Heart right ventricle (tissue), 16 donors: ENCODE measurements at places on chromosomes 12 and 14. TPM values are rescaled to one million over a fixed set of nuclear protein-coding genes. Genes with fewer than 3 reads are reported as not detected.

DNA sequence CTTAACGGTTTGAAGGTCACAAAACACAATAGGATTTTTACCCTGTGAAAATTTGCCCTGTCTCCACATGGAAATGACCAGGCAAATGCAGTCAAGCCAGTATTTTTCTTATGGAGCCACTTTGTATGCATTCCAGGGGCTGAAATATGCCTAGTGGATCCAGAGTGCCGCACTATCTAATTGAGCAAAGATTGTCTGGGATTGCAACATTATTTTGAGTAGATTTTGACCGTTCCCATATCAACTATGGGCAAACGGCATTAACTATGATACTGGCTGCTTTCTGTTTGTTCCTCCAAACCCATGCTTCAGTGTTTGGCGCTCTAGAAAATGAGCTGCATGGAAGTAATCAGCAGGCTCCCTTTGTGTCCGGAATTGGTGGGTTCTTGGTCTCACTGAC lies 223.0 kb downstream of the BTG1 start:
- no peak for DNase-seq

- DNase-seq: no peak
Observed at GRCh38 chr14:56587701-56588100, 8.1 kb downstream of the TMEM260 start.

The SLCO1A2 gene
- polyA plus RNA-seq: not detected

DNA sequence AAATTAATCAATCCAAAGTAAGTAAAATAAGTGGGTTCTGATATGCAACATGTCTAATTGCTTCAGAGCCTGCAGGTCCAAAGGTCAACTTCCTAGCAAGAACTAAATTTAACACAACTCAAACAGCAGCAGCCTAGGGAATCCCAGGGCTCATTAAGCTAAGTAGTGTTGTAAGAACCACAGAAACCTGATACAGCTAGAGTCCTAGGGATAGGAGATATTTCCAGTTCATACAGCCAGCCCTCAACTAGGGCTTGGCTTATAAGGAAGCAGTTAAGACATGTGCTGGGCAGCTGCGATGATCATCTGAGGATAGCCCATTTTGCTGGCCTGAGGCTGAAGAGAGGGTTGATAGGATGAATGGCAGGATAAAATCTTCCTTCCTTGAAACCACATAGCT lies at the start of gene OR4Q3:
Gene OR4Q3 (plus strand): TSS at position 316 of the 400 bp plus-strand sequence.
- no peak for DNase-seq

The TSPAN19 gene
- 0.80 TPM for polyA plus RNA-seq

DNA sequence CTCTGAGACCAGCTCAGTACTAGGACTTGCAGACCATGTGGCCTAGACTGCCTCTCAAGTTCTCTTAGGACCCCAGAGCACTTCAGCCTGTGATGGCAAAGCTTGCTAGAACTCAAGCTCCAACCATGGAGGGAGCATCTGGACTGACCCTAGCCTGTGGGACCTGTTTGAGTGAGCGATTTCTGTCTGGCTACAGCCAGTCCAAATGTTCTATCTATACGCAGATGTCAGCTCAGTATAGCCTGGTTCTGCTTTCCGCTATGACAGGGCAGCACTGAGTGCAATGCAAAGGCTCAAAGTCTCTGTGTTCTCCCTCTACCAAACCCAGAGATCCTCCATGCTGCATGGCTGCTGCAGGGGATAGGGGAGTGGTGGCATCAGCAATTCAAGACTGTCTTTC lies 20.7 kb upstream of the PPM1H start:
- DNase-seq: no peak

DNA sequence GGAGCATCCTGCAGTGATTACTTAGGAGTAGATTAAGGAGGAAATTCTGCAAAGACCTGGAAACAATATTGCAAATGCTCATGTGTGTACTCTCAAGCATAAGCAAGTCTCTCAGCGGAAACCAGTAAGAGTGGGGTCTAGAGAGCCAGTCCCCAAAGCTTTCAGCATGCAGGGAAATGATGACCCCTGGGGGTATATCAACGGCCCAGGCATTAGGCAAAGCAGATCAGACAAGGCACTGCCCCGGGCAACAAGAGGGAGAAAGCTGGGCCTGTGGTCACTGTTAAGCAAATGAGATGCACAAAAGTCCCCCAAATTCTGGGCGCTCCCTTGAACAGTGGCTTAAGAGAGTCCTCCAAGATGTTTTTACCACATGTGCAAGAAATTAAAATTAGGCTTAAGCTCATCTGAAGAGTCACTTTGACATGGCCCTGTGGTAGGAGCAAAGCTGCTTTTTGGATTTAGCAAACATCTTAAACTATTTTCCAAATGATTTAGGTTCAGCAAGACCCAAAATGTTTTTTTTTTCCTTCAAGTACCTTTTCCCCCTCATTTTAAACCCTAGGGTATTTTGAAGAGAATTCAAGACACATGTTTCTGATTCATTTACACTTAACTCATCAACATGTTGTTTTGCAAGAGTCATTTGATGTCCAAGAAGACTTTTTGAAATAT lies 457.1 kb upstream of the TBX3 start:
- no peak for DNase-seq

DNA sequence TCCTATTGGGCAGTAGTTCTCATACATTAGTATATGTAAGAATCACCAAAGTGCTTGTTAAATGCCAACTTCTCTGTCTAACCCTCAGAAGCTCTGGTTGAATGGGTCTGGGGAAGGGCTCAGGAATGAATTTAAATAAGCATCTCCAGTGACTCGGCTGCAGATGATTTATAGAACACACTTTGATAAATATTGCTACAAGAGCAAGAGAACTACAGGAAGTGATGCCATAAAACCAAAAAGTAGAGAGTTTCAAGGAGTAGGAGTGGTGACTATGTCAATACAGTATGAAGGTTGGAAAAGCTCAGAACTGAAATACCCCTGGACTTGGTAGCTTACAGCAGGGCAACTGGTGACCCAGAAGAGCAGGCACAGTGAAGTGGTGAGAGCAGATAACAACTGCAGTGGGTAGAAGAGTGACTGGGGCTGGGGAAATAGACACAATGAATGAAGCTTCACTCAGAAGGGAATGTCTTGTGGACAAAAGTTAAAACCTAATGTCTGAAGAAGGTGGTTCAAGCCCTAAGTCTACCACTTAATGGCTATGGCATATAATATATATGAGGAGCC lies 8.0 kb upstream of the PLEKHA5 start:
- DNase-seq: no peak

The LYZ gene
- 11.7 TPM for polyA plus RNA-seq

DNA sequence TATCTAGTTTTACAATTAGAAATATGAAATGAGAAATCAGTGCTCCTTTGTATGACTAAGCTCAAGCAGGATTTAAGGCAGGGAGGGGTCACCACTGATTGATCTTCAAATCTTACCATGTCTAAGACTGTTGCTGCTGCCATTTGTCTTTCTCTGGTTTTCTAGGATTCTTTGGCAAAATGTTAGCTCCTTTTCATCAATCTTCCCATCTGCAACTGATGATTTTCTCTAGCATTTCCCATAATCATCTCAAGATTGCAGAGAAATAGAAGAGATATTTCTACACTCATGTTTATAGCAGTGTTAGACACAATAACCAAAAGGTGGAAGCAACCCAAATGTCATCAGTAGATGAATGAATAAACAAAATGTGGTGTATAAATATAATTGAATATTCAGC lies 175.0 kb downstream of the RAD51B start:
- no peak for DNase-seq

The PRIMA1 gene
- 16.3 TPM for polyA plus RNA-seq

The SERPINA1 gene
- 8.7 TPM for polyA plus RNA-seq

DNA sequence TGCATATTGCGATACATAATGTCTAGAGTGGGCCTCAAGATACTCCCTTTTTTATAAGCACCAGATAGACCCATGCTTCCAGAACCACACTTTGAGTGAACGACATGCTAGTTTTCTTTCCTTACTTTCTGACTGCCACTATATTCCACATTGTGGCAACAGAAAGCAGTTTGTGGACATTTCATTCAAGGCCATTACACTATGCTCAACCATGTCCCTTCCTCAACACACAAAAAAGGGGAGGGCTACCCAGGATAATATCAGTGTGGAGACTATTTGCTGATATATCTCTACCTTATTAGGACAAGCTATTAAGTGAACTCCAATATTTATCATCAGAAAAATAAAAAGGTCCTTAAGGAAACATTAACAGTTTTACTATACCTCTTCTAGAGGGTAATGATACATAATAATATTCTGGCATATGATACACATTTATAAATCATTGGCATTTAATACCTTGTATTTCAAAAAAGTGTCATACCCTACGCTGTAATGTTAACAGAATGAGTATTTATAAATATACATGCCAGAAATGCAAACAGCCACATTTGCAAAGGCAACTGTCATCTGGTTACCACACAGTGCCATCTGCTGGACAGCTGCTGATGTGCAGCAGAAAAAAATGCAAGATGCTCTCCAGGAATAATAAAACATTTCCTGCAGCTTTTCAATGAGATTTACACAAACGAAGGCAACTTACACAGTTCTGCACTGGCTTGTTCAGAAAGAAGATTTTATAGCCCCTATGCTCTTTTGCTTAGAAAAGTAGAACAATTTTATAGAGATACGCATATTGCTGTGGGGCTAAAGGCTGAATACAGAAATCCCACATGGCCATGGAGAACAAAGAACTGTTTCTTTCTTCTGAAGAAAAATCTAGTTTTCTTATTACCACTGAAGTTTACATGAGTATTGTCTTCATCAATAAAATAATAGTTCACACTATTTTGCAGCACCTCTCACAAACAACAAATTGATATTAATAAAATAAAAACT lies 182.2 kb upstream of the GRIP1 start:
- DNase-seq: peak; percentile 28

- DNase-seq: no peak
Observed at GRCh38 chr12:22377731-22378496, 43.4 kb upstream of the ST8SIA1 start.

The NAP1L1 gene
- 196 TPM for polyA plus RNA-seq

DNA sequence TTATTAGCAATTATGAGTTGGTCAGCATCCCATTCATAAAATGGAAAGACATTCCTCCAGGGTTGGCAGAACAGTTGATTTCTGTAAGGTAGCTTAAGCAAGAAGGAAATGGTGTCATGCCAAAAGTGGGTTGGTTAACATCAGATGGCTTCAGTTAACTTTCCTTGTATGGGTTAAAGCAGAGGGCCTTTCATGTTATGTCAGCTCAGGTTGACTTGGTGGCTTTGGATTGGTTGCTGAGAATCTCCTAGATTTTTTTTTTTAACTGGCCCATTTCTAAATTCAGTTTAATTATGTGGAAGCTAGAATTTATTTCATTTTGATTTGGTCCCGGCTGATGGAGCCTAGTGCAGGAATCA lies 87.8 kb downstream of the BBS10 start:
- no peak for DNase-seq

GRCh38 chr14:59069163-59069854 lies 119.2 kb upstream of the DAAM1 start:
- no peak for DNase-seq

DNA sequence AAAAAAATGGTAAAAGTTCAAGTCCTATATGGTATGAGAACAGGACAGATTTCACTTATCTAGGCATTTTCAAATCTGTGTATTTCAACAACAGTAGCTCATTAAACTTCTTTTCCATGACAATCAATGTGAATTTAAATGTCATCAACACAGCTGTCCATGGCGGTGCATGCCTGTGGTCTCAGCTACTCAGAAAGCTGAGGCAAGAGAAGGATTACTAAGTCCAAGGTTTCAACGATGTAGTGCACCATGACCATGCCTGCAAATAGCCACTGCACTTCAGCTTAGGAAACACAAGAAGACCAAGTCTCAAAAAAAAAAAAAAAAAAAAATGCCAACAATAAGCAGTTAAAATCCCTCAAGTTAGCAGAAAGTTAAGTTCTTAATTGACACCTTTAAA lies 214.6 kb downstream of the C12orf50 start:
- DNase-seq: no peak

GRCh38 chr12:75236206-75236605 lies 26.6 kb upstream of the KCNC2 start:
- DNase-seq: no peak

DNA sequence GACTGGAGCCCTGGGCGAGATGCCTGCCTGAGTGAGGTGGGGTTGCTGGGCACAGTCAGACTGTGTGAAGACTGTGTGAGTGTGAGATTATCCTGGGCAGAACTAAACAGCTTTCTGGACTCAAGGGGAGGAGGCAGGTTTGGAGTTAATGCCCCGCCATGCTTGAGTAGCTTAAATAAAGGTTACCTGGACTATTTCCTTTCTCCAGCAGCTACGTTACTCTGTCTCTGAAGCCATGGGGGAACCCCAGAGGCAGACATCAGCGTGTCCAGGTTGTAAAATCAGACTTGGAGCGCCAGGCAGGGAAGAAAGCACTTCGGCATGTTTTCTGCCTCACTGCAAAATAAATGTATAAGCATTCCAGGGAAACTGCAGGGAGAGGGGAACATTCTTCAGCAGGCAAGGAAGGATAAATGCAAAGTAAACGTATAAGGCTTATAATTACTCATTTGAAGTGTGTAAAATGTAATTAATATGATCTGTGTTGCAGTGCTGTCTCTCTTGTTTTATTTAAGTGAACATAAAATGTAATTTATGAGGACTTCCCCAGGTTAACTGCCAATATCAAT lies 129.7 kb downstream of the CHST11 start:
- DNase-seq: no peak

DNA sequence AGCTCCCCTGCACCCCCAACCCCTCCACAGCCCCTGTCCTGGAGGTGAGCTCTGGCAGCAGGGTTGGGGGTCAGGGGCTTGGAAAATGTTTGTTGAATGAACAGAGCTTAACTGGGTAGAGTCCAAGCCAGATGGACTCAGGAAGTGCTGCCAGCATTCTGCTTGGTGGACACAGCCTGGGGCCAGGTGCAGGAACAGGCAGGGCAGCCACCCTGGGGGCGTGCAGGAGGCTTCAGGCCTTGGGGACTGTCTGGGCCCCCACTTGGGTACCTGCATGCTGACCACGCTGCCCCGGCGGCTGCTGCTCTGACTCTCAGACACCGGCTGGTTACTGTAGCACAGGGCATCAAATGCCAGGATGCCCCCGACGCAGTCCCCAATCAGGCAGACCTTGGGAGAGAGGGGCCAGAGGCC lies 15.7 kb downstream of the ARL6IP4 start:
- DNase-seq: no peak

GRCh38 chr12:2432856-2433255 lies 361.9 kb upstream of the FKBP4 start:
- no peak for DNase-seq

The TCL1B gene
- not detected for polyA plus RNA-seq

The ACYP1 gene
- polyA plus RNA-seq: 13.6 TPM

GRCh38 chr12:21696625-21697024 lies 39.0 kb upstream of the LDHB start:
- DNase-seq: no peak

- no peak for DNase-seq
Observed at GRCh38 chr14:59480166-59480565, 4.0 kb downstream of the L3HYPDH start.

The KCNC2 gene
- not detected for polyA plus RNA-seq

GRCh38 chr14:72745546-72745945 lies 148.4 kb downstream of the DPF3 start:
- DNase-seq: no peak

- DNase-seq: no peak
Observed at GRCh38 chr12:115584156-115584555, 693.3 kb downstream of the MED13L start.

DNA sequence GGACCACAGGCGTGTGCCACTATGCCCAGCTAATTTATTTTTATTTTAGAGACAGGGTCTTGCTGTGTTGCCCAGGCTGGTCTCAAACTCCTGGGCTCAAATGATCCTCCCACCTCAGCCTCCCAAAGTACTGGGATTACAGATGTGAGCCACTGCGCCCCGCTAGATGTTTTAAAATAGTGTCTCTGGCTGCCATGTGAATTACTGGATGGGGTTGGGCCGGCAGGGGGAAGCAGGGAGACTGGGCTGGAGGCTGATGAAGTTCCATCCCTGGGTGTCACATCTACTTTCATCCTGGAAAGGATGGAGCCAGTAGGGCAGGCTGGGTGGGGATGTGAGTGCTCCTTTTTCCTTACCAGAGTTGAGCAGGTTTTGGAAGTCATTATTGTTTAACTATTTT lies 46.1 kb downstream of the DNAH10 start:
- no peak for DNase-seq
